ENCODE measurements at places on chromosomes 7 and 10.

- peak; percentile 80 for DNase-seq
These were observed 105.5 kb downstream of the MYOF start for GRCh38 chr10:93376372-93377293.

DNA sequence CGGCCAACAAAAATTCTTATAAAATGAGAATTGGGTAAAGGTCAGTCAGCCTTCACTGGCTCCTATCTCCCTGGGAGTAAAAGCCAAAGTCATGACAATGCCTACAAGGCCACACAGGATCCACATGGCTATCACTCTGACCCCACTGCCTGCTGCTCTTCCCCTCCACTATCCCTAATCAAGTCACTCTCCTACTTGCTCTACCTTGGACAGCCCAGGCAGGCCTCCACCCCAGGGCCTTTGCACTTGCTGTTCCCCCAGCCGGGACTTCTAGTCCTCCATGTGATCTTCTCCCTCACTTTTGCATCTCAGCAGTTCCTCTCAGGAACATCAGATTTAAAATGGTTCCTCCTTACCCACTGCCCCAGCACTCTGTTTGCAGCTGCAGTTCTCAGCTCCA is 50.6 kb downstream of the PRR15 start:
- DNase-seq = no peak

DNA sequence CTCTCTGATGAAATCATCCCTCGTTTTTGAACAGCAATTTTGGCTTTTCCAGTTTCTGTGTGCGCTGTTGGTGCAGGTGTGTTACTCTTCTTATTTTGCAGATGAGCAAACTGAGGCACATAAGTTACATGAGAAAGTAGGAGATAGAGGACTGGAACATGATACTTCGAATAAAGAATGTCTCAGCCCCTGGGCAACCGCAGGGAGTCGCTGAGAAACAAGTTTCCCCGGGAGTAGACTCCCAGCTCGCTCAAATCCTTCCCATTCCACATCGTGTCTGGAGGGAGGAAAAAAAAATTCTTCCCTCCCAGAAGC is 18.0 kb downstream of the MXI1 start:
- no peak for DNase-seq

- DNase-seq = no peak
These were observed 67.0 kb downstream of the GSAP start for GRCh38 chr7:77349141-77349540.

GRCh38 chr7:99001482-99002147 is 123.3 kb downstream of the TRRAP start:
- no peak for DNase-seq

GRCh38 chr10:130816116-130816901 is 495.2 kb downstream of the TCERG1L start:
- no peak for DNase-seq

- DNase-seq = no peak
These were observed 111.9 kb upstream of the RHEB start for GRCh38 chr7:151631570-151631952.

- DNase-seq = no peak
These were observed 119.9 kb downstream of the FANK1 start for GRCh38 chr10:126016156-126016805.

- DNase-seq = no peak
These were observed 29.0 kb upstream of the GSDME start for GRCh38 chr7:24786306-24786705.

DNA sequence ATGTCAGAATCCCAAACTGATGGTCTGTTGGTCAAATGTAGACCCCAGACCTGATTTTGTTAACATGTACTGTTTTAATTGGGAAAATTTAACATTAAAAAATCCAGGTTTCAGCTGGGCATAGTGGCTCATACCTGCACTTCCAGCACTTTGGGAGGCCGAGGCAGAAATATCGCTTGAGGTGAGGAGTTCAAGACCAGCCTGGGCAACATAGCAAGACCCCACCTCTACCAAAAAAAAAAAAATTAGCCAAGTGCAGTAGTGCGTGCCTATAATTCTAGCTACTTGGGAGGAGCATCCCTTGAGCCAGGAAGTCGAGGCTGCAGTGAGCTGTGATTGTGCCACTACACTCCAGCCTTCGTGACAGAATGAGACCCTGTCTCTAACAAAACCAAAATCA is 15.9 kb upstream of the CAMK2G start:
- DNase-seq = no peak

DNA sequence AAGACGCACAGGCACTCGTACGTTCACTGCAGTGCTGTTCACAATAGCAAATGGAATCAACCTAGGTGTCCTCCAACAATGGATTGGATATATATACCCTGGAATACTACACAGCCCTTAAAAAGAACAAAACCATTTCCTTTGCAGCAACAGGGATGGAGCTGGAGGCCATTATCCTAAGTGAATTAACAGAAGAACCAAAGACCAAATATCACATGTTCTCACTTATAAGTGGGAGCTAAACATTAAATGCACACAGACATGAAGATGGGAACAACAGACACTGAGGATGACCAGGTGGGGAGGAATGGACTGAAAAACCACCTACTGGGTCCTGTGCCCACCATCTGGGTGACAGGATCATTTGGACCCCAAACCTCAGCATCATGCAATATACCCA is 52.0 kb upstream of the EBF3 start:
- no peak for DNase-seq

- DNase-seq = no peak
These were observed 99.1 kb downstream of the UNCX start for GRCh38 chr7:1331561-1332467.

DNA sequence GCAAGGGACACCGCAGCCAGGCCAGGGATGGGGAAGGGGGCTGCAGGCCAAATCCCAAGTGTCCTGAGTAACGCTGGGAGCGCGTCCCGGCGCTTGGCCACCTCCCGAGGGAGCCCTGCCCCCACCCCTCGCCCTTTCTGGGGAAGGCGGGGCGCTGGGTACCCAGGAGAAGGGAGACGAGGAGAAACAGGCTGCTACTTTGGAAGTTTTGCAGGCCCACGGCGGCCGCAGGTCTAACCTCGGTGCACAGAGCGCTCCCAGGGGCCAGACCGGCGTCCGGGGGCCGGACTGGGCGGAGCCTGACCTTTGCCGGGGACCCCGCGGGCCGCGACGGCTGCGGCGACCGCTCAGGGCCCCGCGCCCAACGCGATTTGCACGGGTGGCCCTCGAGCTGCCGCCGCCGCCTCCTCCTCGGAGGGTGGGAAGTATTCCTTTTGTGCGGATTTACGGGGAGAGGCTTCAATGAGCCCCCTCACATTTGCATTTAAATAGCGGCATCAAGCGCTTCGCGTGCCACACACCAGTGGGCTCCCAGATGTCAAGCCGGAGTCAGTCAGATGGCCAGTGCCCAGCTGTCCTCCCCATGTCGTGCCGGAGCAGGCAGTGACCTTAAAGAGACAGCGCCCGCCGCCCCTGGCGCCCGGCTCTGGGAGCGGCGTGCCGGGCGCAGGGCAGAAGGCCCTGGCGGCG is 3.0 kb upstream of the EBF3 start:
- no peak for DNase-seq

DNA sequence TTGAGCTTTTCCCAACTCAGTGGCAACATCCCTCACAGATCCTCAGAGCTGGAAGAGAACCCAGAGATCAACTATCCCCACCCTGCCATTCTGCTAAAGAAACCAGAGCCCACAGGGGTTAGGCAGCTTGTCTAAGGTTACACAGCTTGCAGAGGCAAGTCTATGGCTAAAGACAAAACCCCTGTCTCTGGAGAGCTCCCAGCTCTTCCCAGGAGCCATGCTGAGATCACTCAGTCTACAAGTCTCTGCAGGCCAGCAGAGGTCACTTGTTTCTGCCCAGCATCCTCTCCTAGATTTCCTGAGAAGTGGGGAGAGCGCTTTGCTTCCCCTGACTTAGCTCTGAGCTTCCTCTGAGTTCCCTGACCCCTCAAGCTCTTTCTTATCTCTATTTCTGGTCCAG is 28.5 kb upstream of the LOXL4 start:
- DNase-seq = no peak

DNA sequence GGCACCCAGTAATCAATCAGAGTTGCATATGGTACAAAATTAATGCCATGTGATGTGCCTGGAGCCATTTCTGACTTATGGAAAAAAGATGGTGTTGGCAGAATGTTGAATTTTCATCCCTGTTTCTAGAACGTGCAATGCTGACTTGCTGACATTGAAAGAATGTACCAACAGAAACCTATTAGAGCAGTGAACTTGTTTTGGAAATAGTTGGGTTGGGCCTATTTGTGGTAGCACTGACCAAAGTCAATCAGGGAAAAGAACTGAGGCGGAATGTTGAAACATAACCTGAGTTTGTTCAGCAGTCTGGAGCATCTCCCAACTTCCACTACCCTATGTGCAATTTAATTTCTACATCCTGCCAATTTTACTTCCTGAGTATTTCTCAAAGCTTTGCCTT is 11.7 kb upstream of the KIAA1217 start:
- DNase-seq = no peak

GRCh38 chr10:75228834-75229233 is 6.9 kb downstream of the COMTD1 start:
- no peak for DNase-seq

- no peak for DNase-seq
These were observed 80.0 kb upstream of the STEAP1B start for GRCh38 chr7:22579961-22580360.

- no peak for DNase-seq
These were observed 132.2 kb upstream of the NPVF start for GRCh38 chr7:25360451-25360850.

GRCh38 chr7:148299350-148300276 is 291.0 kb upstream of the C7orf33 start:
- DNase-seq = no peak

- peak; percentile 43 for DNase-seq
These were observed 411.5 kb upstream of the ZMIZ1 start for GRCh38 chr10:78657163-78657861.

DNA sequence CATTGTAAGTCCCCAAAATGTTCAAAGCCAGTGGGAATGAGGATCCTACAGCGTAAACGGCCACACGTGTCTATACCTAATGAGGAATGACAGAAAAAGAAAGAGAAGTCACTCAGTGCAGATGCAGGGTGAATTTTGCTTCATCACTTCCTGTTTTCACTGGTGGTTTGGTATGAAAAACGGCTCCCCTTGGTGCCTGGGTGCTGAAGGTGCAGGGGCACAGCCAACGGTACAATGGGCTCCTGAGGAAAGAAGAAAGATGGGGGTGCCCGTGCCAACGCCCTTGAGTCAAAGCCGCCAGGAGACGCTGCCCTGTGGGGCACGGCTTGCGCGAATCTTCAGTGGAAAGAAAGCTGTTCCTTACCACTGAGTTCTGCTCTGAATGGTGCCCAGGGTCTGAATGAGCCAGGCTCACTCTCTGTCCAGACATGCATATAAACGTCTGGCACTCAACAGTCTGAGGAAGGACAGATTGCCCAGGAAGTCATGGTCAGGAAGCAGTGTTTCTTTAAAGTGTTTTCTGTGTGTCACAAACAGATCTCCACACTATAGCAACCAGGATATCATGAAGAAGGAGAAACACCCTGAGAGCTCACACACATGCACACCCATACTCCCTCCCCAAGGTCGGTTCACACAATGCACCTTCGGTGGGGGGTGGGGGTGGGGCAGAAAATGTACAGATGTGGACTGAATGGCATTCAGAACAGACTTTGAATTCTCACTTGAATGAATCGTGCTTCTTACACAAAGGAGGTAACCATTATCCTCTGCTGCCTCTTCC is 105.8 kb downstream of the ELMO1 start:
- no peak for DNase-seq

GRCh38 chr7:1442355-1443124 is 16.7 kb downstream of the MICALL2 start:
- DNase-seq = no peak

- DNase-seq = peak; percentile 84
These were observed at the start of gene SHTN1 for GRCh38 chr10:117005026-117005526. Gene SHTN1 (minus strand): TSS chr10:117005187. CDS start chr10:117005079, 108 bp downstream.

- no peak for DNase-seq
These were observed 459 bp downstream of the SUGCT start for GRCh38 chr7:40135317-40135610.

GRCh38 chr7:48360574-48360973 is 189.3 kb downstream of the ABCA13 start:
- no peak for DNase-seq

- no peak for DNase-seq
These were observed 28.3 kb downstream of the C10orf71 start for GRCh38 chr10:49327036-49327813.

DNA sequence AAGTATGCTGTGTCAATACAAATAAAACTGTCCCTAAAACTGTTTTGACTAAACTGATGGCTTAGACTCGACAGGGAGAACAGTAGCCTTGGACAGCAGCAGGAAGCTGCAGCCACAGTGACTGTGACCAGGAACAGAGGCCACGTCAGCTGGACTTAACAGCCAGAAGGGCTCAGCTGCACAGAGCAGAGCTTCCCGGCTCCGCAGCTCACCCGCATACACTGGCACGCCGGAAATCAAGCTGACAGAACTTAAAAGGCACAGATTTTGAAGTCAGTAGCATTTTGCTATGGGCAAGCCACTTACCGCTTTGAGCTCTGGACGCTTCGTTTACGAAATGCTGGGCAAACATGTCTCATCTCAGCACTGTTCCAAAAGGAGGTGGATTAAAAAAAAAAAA is 769.7 kb upstream of the AUTS2 start:
- DNase-seq = no peak

DNA sequence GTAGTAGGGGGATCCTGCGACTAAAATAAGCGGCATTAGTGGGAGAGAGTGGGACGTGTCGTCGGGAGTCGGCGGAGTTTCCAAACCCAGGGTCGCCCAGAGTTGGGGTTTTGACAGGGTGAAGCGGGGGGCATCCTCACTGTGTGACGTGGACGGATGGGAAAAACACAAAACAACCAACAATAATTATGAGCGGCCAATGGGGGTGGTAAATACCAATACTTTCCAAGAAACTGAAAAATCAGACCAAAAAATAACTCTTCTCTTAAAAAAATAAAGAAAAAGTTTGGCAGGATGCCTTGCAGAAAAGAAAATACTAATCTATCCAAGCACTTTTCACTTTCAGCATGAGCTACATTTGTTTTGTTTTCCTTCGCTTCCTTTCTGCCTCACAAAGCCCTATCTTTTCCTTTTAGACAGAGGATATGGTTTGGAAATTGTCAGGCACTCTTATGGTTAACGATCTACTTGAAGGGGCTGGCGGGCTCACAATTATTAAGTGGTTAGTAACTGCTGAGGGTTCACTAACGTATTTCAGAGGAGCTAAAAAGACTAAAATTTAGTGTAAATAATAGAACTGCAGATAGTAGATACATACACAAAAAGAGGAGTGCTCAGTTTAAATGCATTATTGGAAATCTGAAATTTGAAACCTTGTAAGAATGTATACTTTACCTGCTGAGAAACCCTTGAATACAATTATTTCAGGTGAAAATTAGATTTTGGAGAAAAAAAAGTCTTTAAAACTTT is 802 bp upstream of the CDK6 start:
- DNase-seq = no peak

GRCh38 chr7:108203537-108203936 is 73.4 kb upstream of the LAMB4 start:
- no peak for DNase-seq

- peak; percentile 85 for DNase-seq
These were observed 5.2 kb downstream of the DMBT1 start for GRCh38 chr10:122565766-122566206.

Data from HCT116 (cell line).